ENCODE measurements at places on chromosomes 7 and 10.

DNA sequence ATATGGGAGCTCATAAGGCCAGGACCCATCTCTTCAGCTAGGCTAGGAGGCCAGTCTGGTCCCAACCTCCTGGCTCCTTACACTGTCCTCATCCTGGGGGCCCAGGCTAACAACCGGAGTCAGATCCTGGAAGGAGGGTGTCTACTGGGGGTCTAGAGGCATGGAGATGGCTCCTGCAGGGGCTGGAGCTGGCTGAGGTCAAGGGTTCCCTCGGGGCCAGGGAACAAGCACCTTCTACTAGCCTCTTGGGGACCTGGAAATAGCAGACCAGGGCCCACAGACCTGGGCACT, 37.2 kb downstream of the CLRN3 start:
- no peak for DNase-seq

DNA sequence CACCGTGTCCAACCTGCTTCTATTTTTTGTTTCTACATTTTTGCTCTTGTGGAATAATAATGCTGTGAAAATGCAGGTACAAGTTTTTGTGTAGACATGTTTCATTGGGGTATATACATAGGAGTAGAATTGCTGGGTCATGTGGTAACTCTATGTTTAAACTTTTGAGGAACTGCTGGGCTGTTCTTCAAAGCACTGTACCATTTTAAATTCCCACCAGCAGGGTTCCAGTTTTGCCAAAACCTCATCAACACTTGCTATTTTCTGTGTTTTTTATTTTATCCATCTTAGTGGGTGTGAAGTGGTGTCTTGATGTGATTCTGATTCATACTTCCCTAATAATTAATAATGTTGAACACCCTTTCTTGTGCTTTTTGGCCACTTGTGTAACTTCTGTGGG, 138.6 kb downstream of the RGS10 start:
- DNase-seq, result no peak

DNA sequence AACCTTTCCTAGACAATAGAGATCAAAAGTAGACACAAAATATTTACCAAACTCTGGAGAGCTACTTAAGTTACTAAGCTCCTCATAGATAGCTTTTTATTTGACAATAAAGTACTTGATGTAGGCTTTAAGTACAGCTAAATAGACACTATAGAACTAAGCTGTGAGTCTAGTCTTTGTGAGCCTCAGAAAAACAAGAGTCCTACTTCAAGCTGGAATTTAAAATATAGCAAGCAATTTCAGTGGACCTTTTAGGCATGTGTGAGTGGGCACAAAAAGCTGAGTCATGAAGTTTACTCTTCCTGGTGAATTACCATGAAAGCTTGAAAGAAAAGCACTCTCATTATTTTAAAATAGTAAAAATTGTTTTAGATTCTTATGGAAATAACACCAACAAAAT, 76.1 kb downstream of the ADD3 start:
- no peak for DNase-seq

DNA sequence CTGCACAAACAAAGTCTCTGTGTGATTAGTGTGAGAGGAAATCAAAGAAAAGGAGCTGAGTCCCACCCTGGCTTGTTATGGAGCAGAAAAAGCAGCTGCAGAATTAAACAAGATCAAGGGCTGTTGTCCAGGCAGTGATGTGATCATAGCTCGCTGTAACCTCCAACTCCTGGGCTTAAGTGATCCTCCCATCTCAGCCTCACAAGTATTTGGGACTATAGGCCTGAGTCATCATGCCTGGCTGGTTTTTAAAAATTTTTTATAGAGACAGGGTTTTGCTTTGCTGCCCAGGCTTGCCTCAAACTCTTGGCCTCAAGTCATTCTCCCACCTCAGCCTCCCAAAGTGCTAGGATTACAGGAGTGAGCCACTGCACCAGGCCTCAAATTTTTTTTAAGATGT, 88.9 kb downstream of the IPMK start:
- no peak for DNase-seq

DNA sequence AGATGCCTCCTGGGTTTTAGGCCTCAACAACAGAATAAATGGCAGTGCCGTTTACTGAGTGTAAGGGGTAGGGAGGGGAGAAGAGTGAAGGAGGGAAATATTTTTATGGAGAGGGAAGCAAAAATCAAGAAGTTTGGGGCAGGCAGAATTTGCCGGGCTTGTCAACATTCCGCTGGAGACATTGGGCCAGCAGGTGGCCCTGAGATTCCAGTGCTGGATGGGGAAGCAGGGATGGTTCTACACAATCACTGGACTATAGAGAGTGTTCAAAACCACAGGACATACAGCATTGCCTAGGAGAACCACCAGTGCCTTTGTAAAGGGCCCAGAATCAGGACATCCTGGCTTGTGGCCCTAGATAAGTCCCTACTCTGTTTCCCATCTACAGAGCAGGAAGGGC, 598.6 kb upstream of the MGMT start:
- DNase-seq, result no peak

DNA sequence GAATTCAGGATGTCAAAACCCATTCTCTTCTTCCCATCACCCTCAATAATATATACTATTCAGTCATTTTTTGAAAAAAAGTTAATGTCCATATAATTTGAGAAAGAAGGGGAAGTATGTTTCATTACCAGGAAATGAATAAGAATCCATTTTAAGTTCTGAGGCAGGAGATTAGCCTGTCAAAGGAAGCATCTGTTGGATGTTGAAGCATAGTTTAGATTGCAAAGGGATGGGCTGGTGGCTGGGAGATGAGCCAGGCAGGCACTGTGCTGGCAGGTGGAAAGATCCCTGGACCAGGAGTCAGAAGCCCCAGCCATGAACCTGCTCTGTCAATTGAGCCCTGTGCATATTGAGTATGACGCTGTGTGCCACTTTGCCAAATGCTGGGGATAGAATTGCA, 48.4 kb upstream of the CRTAC1 start:
- no peak for DNase-seq

DNA sequence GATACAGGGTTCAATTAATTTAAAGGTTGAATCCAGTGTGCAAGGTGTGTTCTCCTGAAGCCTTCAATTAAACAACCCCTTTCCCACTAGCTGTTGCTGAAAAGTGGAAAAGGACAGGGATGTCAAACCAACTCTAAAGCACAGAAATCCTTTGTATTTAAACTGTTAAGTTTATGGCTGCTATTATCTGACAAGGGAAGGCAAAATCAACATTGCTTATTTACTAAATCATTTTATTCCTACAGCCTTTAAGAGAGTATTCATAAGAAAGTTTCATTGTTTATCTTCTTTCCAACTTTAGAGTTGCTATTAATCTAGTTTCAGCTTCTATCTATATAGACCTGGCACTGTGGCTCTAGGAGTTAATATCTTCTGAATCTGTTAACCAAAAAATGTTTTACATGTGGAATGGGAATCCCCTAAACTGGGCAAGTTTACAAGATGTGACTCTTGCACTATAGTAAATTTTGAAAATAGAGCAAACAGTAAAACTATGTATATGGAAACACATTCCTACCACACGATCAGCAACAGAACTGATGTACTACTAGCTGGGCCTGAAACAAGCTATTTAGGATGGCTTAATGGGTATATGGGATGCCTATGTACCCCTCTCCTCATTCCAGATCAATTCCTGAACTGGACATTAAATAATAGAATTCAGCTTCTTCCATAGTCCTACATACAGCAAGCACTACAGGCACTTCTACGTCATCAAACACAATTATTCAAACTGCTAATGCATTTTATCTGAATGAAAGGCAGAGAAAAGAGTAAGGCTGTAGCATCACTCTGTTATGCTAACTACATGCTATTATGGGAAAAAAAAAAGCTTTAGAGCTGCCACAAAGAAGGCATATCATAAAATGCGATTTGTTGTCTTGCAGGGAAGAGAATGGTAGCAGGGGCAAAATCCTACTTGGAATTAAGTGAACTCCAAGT, 52.8 kb downstream of the CDK6 start:
- DNase-seq, result no peak

DNA sequence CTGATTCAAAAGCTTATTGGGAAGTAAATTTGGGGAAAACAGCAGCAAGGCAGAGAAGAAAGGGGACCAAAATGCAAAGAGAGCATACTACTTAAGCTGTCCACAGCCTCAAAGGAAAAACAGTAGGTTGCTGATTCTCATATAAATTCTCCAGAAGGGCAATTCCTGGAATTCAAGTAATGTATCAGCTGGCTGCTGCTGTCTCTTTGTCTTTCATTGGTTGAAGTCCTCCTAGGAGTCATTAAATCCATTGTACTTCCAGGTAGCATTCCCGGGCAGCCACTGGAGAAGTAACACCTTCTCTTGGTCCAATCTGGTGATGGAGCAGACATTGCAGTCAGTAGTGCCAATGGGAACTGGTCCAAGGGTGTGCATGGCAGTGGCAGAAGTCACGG, 22.7 kb downstream of the BET1 start:
- no peak for DNase-seq

DNA sequence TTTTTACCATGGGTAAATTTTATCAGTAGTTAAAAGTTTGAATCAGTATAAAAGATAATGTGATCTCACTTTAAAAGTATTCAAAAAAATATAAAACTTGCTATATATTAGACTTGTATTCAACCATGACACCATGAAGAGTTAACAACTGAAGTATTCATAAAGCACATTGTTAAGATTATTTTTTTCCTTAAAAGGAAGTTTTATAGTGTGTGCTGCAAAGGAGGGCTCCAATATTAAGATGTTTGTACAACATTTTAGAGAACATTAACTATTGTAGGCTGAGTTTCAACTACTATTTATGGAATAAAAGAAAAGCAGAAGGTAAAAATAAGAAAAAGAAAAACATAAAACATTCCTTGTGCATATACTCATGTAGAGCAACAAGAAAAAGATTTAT, 24.5 kb upstream of the CUBN start:
- DNase-seq, result no peak

GRCh38 chr7:156419782-156420181, 220.8 kb upstream of the RNF32 start:
- DNase-seq, result no peak

GRCh38 chr10:119350502-119351097, 143.2 kb downstream of the GRK5 start:
- DNase-seq, result no peak

GRCh38 chr7:37028909-37029440, 304.7 kb upstream of the AOAH start:
- no peak for DNase-seq

DNA sequence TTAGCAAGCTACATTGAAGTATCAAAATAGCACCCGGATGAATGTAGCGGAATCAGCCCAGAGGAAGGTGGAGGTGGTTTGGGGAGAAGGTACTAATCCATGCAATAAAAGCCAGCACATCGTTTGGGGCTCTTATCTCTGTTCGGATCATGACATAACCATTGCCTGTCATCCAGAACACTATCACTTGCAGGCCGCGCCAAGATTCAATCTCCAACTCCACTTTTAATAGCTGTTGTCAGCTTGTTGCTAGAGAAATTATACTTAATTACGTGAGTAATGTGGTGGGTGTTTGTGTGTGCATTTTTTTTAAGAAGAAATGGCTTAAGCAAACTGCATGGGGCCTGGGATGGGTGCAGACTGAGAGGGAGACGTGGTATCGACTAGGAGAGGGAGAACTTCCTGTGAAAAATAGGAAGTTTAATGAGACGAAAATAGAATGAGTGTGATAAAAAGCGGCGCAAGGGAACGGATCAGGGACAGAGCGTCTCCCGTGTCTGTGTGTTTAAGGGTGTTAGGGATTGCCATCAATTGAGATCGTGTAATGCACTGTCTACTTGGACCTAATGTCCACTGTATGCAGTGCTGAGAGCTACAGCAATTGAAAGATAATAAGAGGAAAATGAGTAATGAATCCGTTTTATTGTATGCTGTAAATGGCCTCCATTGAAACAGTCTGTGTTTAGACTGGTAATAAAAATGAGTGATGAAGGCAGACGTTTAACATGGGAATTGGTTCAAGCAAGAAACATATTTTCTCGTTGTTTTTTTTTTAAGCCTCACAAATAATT, 27.6 kb upstream of the SFMBT2 start:
- no peak for DNase-seq

- no peak for DNase-seq
These were observed 444.0 kb upstream of the NFE2L3 start for GRCh38 chr7:25707768-25708620.

GRCh38 chr10:114367351-114368056, 36.8 kb downstream of the AFAP1L2 start:
- no peak for DNase-seq

DNA sequence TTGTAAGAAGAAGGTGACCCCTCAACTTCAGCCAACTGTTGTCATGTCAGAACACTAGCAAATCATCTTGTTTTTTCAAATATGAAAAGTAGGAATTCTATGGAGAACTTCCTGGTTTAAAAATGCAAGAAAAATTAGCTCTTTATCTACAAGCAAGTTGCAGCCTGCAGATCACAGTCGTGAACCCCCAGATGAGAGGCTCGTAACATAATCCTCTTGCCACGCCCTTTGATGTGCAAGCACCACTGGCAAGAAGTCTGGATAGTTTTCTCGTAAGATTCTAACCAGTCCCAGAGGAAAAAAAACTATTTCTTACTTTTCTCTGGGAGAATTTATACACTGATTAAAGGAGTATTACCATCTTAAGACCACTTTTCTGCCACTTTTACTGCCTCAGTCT, 132.3 kb downstream of the DPY19L1 start:
- no peak for DNase-seq

- no peak for DNase-seq
These were observed 133.0 kb upstream of the AUTS2 start for GRCh38 chr7:69465262-69465661.

DNA sequence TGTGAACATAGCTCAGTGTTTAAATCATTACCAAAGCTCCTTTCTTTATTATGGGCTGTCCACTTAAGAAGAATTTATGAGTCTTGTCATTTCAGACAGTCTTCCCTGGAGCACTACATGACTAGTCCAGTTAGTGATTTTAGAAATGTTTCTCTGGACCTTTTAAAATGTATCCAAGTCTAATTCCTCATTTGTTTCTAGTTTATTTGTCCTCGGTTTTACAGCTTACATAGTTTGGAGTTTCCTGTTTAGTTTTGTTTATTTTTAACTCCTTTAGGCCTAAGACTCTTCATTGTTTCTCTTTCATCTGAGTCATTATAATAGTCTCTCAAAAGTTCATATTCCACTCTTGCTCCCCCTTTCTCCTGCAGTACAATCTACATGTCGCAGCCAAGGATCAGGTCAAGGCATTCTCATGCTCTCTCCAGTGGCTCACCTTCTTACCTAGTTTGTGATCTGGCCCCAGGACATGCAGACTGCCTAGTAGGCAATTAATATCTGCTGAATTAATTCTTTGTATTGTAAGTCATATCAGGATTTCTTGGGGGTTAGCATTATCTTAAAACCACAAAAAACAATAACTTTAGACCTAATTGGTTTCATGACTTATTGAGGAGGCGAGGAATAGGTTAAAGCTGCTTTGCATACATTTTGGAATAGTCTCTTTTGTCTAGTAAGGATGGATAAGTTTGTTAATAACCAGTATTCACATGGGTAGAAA, 93.8 kb downstream of the MAPK8 start:
- no peak for DNase-seq

DNA sequence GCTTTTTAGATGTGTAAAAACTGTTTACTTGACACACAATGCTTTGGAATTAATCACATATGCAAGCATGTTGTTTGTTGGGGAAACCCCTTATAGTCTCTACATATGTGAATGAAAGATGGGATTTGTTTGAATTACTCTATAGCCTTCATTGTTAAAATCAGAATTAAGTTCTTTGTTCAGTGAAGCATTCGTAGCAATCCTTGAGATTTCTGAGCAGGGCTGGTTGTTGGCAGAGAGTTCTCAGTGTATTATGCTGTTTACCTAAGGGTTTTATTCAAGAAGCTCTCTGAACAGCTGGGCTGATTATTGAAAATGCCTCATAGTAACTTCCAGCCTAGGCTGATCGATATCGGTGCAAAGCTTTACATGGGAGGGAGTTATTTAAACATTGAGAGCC, 190.9 kb downstream of the VTI1A start:
- DNase-seq, result no peak

GRCh38 chr7:127525866-127526480, 59.4 kb downstream of the GCC1 start:
- no peak for DNase-seq
